ENCODE measurements at places on chromosomes 7 and 10.

GRCh38 chr10:34670081-34670480 is 145.0 kb downstream of the PARD3 start:
- DNase-seq = no peak

GRCh38 chr10:114933588-114933987 is 4.4 kb upstream of the TRUB1 start:
- peak; percentile 58 for DNase-seq

DNA sequence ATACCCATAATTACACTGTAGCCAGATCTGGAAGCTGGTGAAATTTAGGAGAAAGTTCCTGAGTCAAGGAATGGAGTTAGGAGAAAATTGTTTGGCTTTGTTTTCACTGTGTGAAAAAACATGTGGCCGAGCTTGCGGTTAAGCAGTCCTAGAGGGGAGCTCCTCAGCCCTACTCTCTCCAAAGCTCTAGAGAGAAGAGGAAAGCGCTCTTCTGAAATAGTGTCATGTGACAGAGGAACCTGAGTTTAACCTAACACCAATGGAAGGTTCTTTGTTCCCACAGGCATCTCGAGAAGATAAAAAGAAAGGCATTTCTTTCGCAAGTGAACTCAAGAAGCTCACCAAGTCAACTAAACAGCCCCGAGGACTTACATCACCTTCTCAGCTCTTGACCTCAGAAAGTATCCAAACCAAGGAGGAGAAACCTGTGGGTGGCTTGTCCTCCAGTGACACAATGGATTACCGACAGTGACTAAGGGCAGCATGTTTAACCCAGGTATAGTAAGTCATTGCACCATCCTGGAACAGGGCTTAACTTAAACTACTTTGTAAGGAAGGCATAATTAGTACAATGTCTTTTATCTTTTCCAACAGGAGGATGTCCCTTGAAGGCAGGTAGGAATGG is 38.0 kb downstream of the NOC3L start:
- no peak for DNase-seq

DNA sequence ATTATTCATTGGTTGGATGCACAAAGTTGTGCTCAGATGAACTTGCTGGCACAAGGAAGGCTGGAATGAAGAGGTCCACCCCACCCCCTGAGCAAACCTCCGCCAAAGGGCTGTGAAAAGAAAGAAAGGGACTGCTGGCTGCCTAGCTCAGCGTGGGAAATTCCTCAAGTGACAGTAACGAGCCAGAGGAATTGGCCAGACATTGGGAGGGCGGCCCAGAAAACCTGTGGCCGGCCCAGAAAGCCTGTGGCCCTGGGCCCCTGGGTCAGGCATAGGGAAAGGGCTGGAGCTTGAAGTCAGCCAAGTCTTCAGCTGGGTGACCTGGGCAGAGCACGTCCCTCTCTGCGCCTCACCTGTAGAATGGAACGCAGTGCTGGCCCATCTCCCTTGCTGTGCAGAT is 30.6 kb upstream of the CTBP2 start:
- DNase-seq = no peak

DNA sequence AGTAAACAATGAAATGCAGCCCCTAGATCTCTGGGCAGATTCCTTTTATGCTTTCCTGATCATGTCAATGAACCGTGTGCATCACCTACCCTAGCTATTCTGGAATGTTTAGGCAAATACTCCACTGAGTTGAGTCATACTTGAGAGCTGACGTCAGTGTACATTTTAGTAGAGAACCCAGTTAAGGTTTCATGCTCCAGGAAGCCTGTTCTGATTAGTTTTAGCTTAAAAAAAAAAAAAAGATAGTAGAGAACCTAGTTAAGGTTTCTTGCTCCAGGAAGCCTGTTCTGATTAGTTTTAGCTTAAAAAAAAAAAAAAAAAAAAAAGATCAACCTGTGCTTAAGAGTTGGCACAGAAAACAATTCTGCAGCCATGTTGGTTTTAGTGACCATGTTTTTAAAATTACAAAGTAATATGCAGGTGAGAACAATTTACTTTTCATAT is 3.7 kb upstream of the MCU start:
- DNase-seq = peak; percentile 86

GRCh38 chr7:123355576-123356190 is 155.9 kb upstream of the SLC13A1 start:
- no peak for DNase-seq

DNA sequence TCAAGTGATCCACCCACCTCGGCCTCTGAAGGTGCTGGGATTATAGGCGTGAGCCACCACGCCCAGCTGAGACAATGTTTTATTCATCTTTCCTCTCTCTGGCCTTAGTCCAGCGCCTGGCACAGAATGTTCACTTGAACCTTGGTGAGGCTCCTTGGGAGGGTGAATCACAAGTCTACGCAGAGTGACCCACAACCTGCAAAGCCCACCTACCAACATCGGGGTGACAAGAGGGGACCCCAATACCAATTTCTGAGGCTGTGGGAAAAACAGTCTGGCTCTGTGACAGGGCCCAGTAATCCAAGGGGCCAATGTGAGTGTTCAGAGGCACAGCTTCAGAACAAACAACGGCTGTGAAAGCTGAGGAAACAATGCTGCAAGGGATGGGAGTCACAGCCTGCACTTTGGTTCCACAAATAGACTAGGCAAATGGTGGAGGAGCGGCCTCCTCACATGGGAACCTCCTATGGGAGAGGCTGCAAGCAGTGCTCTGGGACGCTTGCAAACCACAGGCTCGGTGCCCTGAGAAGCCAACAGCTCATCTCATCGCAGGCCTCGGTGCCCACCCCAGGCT is 5.6 kb upstream of the MALSU1 start:
- peak; percentile 66 for DNase-seq

GRCh38 chr10:86232644-86233043 is 134.0 kb downstream of the GRID1 start:
- DNase-seq = no peak

DNA sequence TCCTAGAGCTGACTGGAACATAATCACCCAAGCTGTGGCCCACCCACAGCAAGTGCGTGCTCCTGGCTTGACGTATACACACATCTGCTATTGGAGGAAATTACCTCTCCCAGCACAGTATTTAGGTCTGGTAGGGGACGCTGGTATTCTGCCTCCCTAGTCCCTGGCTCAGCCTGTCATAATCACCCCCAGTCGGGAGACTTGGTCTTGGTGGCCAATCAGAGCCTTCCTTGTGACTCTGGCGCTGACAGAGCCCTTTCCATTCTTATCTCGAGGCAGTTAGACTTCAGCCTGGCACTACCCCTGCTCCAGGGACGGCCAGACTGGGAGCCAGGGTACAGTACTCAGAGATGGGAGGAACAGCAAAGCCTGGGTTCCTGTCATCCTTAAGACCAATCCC is 14.3 kb upstream of the PRKAG2 start:
- DNase-seq = peak; percentile 63

GRCh38 chr7:18202315-18203045 is 174.8 kb upstream of the PRPS1L1 start:
- no peak for DNase-seq

DNA sequence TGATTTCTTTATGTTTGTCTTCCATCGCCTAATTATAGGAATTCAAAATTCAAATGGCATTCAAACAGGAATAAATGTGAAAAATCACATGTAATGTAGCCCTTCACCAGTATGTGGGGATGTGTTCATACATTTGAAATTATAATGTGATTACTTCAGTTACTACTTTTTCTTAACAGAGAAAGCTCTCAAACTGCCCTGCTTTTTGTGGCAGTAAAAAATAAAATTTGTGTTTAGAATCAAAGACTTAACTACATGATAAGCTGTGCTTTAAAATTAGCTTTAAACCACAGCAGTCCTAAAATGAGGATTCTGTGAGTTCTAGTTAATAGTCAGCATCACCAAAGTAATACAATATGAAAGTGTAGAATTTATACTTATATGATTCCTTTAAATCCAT is 7.8 kb upstream of the HERC4 start:
- DNase-seq = peak; percentile 43

DNA sequence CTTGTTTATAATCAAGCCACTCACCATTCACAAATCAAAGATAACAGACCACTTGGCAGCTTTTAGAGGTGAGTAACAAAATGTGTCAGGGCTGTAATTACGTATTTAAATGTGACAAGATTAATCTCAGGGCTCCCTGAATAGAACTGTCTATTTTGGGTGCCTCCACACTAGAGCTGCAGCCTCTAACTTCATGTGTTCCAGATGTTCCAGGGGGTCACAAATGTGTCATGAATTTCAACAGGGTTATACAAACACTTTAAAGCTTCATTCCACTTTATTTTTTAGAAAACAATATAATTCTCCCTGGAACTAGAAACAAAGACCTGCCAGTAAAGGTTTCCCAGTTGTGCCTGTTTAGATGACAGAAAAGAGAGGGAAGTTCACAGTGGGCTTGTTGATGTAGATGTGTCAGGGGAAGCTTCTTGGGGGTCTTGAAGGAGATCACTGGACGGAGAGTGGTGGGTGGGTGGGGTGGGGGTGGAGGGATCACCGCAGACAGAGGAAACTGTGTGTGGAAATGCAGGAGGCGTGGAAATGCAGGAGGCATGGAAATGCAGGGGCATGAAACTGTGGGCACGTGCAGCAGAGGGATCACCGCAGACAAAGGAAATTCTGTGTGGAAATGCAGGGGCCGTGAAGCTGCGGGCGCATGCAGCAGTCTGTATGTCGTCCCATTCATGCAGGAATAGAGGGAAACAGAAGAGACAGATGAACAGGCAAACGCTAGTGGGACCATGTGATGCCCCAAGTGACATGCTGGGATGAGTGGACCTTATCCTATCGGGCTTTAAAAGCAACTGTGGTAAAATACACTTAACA is 42.0 kb upstream of the TRIL start:
- no peak for DNase-seq

- DNase-seq = no peak
Observed at GRCh38 chr10:58225654-58226053, 42.0 kb downstream of the IPMK start.

- DNase-seq = no peak
Observed at GRCh38 chr7:80781146-80781545, 137.7 kb downstream of the SEMA3C start.

DNA sequence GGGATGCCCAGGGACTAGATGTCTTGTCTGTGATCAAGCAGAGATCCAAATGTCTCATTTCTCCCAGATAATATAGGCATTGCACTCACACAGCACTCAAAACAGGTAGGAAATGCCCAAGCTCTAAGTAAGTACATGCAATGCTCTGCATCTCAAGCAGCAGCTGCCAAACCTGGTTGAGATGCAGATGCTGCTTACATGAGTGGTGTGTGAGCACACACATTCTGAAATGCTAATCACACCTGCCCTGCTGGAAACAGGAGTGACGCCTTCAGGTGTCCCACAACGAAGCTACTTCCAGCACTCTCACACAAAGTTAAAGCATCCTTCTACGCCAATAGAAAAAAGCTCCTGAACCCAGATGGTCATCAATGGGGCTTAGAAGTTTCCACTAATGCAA is 132.9 kb downstream of the CALN1 start:
- no peak for DNase-seq

- DNase-seq = no peak
Observed at GRCh38 chr10:31456468-31456867, 137.5 kb downstream of the ZEB1 start.

GRCh38 chr10:91198781-91199180 is 21.7 kb upstream of the PCGF5 start:
- no peak for DNase-seq

- peak; percentile 88 for DNase-seq
Observed at GRCh38 chr10:50325449-50326171, 74.3 kb upstream of the ASAH2 start.

DNA sequence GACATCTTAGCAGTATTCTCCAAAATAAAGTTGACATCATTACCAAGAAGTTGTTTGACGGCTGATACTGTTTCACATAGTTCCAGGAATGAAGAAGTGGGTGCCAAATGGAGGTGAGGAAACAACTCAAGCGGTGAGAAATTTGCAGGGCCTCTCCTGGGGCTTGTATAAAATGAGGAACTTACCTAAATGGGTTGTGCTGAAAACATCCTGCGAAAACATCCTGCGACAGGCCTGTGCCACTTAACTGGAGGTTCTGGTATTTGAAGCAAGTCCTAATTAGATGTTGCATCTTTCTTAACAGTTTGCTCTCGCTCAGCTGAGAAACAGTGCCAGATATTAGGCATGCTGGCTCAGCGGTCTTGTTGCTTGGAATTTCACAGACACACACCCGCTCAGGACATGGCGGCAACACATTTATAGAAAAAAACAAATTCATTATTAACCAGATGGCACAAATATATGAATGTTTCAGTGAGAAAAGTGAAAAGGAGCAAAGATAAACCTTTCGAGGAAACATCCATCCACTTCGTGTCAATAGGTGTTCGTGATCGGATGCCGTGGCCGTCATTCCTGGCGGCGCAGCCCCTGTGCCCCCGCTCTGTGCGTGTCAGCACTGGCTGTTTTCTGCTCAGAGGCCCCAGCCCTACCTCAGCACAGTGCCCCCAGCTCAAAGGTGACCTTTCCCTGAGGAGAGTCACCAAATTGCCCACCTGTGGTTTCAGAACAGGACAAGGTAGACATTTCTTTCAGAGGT is 48.1 kb downstream of the CDC123 start:
- no peak for DNase-seq

DNA sequence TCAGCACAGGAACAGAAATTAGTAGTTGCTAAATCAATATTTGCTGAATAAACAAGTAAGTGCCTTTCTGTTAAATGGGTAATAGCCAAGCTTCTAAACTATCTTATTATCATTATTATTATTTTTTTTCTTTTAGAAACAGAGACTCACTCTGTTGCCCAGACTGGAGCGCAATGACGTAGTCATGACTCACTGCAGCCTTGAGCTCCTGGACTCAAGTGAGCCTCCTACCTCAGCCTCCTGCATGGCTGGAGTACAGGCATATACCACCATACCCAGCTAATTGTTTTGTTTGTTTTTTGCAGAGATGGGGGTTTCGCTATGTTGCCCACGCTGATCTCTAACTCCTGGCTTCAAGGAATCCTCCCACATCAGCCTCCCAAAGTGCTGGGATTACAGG is 12.3 kb upstream of the ELN start:
- peak; percentile 63 for DNase-seq

GRCh38 chr10:69677985-69678654 is 48.1 kb downstream of the FAM241B start:
- no peak for DNase-seq
